ENCODE measurements at places on chromosomes 7 and 10. TPM values are rescaled to one million over a fixed set of nuclear protein-coding genes. Genes with fewer than 3 reads are reported as not detected.

OR9A2 gene
- total RNA-seq = not detected

GATA3 gene
- total RNA-seq = 2.5 TPM

KIN gene
- 27.5 TPM for total RNA-seq

- no peak for DNase-seq
These were observed 87.8 kb downstream of the TAF3 start for GRCh38 chr10:7906128-7906527.

- DNase-seq = no peak
These were observed 26.5 kb upstream of the RBM20 start for GRCh38 chr10:110617425-110618229.

- no peak for DNase-seq
These were observed 14.8 kb upstream of the CFAP46 start for GRCh38 chr10:132957131-132957530.

DNA sequence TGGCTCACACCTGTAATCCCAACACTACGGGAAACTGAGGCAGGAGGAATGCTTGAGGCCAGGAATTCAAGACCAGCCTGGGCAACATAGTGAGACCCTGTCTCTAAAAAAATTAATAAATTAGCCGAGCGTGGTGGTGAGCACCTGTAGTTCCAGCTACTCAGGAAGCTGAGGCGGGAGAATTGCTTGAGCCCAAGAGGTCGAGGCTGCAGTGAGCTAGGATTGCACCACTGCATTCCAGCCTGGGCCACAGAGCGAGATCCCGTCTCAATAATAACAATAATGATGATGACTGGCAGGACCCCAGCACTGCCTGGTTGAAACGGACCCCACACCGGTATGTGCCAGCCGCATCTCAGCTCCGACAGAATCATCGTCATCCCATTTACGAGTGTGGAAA lies 93.0 kb downstream of the ELFN1 start:
- no peak for DNase-seq
